HCEC 1CT (cell line): ENCODE measurements at places on chromosomes 5 and 9.
A peak's percentile ranks its signal among the peaks of the same experiment; 100 is the strongest.

- DNase-seq: no peak
Measured at GRCh38 chr9:130426467-130426773, 18.3 kb upstream of the ASS1 start.

GRCh38 chr5:52531105-52531504 is 256.6 kb upstream of the ITGA1 start:
- no peak for DNase-seq

DNA sequence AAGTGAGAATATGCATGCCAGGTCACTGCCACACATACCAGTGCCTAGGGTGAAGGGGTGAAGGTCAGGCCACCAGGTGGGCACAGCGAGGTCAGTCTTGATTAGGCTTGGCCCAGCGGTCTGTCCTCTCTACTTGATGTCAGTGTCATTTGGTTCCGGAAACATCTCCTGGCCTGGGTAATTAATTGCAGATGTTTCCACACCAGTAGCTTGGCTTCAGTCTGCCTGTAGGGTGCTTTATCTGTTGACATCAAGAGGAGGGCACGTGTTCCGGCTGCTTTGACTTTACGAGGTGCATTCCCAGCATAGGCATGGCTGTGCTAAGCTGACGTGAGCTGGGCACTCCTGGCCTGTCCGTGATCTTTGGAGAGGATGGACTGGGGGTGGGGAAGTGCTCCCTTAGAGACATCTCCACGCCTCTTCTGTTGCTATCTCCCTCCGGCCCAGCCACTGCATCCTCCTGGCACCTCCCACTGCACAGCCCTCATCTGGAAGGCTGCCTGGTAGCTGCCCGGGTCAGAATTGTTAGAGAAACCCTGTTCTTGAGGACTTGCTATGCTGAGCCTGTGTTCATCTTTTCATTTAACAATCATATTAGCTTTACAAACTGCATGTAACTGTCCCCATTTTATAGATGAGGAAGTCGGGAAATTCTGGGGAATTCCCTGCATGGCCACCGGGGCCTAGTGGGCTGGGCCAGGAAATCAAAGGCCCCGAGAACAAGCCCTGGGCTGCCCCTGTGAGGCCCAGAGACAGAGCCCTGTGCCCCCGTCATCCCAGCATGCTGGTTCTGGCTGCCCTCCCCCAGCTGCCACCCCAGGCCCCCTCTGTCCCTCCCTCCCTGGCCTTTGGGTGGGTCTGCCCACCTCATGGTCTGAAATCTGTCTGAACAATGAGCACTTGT is 29.1 kb downstream of the JADE2 start:
- DNase-seq: peak; percentile 45

DNA sequence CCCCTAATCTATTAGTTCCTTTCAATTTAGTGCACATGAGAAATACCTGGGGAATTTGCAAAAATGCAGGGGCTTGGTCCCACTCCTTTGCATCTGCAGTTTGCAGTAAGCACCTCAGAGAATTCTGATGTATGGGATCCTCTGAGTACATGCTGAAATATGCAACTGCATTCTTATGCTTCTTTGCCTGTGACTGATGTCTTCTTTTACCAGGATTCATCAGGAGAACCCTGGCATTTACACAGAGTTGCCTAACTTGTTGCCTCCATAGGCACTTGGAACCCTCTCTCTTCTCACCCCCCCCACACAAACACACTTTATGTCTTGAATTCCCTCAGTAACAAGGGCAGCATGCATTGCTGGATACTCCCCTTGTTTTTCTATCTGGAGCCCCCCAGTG is 173.1 kb downstream of the KDM4C start:
- DNase-seq: peak; percentile 73

DNA sequence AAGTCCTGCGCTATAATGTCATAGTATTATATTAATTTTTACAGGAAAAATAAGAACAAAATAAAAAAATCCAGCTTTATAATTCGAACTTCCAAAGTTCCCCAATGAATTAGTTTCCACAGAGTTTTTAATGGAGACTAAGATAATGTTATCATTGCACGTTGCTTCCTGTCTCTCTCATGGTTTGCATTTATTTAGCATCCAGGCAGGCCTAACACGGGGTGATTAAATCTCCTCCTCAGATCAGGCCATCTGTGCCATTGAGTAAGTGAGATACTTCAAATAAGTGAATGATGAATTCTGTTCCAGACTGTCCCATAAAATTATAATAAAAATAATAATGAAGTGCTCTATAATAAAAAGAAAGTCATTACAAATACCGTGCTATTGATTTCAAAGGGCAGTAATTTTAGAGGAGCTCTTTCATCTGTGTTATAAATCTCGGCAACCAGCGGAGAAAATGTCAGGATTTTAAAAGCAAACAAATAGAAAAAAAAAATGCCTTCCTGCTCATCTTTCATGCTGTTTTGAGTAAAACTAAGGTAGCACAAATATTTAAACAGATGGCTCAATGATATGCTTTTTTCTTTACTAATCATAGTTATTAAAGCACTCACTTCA is 570.6 kb upstream of the ZNF608 start:
- DNase-seq: no peak

DNA sequence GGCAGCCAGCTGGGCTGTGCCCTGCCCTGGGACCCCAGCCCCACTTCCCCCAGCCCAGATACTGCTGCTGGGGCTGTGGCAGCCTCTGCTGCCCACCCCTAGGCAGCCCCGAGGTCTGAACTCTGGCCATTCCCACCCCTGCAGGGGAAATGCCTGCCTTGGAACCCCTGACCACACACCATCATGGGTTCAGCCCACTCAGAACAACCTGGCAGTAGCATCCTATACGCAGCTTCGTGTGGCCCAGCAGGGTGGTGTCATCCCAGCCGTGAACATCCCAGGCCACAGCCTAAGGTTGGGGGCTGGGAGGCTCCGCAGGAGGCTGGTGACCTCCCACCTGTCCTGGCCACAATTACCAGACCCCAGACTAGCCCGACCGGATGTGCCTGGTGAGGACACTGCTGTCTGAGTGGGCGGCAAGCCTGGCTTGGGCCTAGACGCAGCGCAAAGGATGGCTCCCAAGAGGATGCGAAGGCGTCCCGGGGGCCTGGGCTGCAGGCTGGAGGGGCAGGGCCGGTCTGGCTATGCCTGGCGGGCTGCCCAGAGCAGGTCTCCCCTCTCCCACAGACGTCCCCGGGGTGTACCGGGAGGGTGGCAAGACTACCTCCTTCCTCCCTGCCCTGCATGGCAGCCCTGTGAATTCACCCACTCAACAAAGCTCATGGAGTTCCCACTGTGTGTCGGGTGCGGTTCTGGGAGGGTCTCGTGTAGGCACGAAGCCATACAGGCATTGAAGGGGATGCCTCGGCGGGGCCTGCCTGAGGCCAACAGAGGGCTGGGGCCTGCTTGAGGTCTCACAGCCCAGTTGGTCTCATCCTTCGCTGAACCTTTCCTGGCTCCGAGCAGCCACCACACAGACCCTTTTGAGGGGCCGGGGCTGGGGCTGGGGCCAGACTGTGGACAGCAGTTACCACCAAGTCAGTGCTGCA is 1.5 kb upstream of the SLC34A3 start:
- DNase-seq: no peak

GRCh38 chr5:52876456-52876855 is 88.7 kb downstream of the ITGA1 start:
- no peak for DNase-seq

GRCh38 chr5:127950707-127951391 is 132.7 kb upstream of the SLC12A2 start:
- no peak for DNase-seq

DNA sequence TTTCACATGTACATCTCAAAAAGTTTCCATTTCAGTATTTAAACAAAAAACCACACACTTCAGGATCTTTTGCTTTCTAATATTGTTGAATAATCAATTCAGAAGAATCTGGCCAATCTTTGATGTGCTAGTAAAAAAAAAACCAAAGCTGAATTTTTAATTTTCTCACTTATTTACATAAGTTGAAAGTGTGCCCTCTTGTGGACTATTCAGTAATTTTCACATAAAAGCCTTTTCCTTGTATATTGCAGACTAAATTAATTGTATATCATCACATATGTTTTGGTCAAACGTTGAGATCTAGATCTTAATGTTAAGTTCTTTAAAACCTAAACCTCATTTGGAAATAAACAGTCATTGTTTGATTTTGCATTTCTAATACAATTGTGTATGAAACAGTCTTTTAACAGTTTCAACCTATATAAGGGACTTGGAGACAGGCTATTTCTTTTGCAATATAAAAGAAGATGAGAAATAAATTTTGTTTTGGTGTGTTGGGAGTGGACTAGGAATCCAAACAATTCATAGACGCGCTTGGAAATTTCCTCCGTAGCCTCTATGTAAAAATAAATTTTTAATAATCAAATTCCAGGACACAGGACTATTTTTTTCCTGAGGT is 68.1 kb downstream of the NIPBL start:
- peak; percentile 67 for DNase-seq

- no peak for DNase-seq
Measured at GRCh38 chr9:8579661-8580060, 780.1 kb upstream of the DMAC1 start.
